Tibial nerve (tissue), 4 donors: ENCODE measurements at places on chromosomes 1 and 21. TPM values are rescaled to one million over a fixed set of nuclear protein-coding genes. Genes with fewer than 3 reads are reported as not detected.

NBPF26 gene
- total RNA-seq, result 17.4 TPM

KIF26B gene
- 1.7 TPM for total RNA-seq

GRCh38 chr21:42651515-42652401 lies 1.7 kb upstream of the PDE9A start:
- H3K27me3 ChIP-seq, result no peaks in the 10 kb centered on the region
- H3K27ac ChIP-seq, result peak overlapping the region; percentile 92
- no peak overlapping the region for H3K4me3 ChIP-seq
- no peak for DNase-seq
- H3K4me1 ChIP-seq, result peaks cover 24% of the 10 kb centered on the region
- no peaks in the 10 kb centered on the region for H3K36me3 ChIP-seq

- no peak overlapping the region for H3K27ac ChIP-seq
- H3K27me3 ChIP-seq, result no peaks in the 10 kb centered on the region
- DNase-seq, result no peak
- no peaks in the 10 kb centered on the region for H3K36me3 ChIP-seq
- H3K4me1 ChIP-seq, result no peaks in the 10 kb centered on the region
Observed at GRCh38 chr1:157580828-157581210, 17.1 kb downstream of the FCRL4 start.

- no peaks in the 10 kb centered on the region for H3K27me3 ChIP-seq
- H3K4me3 ChIP-seq, result no peak overlapping the region
- H3K27ac ChIP-seq, result no peak overlapping the region
- no peaks in the 10 kb centered on the region for H3K36me3 ChIP-seq
- DNase-seq, result no peak
- H3K4me1 ChIP-seq, result no peaks in the 10 kb centered on the region
Observed at GRCh38 chr1:216807696-216808095, 84.5 kb upstream of the ESRRG start.

DNA sequence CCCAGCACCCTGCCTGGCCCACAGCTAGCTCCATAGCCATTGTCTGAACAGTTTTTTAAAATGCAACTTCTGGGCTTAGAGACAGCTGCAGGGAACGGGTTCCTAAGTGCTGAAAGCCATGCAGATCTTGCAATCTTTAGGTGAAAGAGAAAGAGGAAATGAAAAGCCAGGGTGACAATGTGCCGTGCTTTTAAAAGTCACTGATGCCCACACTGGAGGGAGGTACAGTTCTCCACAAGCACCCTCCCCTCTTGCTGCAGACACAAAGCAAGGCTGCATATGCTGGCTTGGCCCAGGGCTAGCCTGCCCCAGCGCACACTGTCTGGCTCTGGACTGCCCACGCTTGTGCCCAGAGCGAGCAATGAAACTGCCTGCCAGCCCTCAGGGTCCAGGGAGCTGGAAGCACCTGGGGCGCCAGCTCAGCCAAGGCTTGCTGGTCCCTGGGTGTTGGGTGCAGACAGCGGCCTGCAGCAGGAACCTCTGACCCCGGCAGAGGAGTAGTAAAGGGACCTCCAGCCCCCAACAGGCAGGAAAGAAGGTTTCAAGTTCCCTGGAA lies 70.4 kb downstream of the AJAP1 start:
- no peaks in the 10 kb centered on the region for H3K27me3 ChIP-seq
- no peaks in the 10 kb centered on the region for H3K36me3 ChIP-seq
- no peaks in the 10 kb centered on the region for H3K4me1 ChIP-seq
- no peak overlapping the region for H3K27ac ChIP-seq
